Activated CD8-positive, alpha-beta memory T cell treated with anti-CD3 and anti-CD28 coated beads, Interleukin-2, amount 10 ng/mL, durations not matched to agents 7 days and 5 days (primary cell): ENCODE measurements at places on chromosomes 2 and 18.

GRCh38 chr2:62227386-62228075 is 31.6 kb downstream of the B3GNT2 start:
- DNase-seq = no peak

DNA sequence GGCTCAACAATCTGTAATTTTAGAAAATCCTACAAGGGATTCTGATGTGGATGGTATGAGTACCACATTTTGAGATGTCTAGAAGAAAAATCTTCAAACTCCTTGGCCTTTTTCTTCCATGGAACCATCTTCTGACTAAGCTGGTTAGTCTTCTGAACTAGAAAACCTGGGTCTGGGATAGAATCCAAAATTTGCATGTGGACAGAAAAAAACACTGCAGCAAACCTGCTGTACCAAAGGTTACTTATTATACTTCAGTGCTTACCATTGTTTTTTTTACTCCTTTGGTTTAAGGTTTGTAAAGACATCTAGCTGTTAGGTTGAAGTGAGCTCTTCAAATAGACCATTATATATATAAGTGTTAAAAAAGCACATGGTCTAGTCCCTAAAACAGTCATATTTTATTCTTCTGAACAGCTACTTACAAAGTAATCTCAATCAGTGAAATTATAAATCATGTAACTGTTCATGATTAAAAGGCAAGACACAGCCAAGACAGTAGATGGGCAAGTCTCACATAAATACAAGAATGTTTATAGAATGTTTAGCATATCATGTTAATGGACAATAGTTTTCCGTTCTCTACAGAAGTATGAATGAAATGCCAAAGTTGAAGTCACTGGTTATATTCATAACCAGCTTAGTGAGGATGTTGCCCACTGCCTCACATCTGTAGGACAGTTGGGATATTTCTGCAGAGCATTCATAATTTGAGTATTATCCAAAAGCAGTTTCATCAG is 85.5 kb downstream of the ORC4 start:
- no peak for DNase-seq

DNA sequence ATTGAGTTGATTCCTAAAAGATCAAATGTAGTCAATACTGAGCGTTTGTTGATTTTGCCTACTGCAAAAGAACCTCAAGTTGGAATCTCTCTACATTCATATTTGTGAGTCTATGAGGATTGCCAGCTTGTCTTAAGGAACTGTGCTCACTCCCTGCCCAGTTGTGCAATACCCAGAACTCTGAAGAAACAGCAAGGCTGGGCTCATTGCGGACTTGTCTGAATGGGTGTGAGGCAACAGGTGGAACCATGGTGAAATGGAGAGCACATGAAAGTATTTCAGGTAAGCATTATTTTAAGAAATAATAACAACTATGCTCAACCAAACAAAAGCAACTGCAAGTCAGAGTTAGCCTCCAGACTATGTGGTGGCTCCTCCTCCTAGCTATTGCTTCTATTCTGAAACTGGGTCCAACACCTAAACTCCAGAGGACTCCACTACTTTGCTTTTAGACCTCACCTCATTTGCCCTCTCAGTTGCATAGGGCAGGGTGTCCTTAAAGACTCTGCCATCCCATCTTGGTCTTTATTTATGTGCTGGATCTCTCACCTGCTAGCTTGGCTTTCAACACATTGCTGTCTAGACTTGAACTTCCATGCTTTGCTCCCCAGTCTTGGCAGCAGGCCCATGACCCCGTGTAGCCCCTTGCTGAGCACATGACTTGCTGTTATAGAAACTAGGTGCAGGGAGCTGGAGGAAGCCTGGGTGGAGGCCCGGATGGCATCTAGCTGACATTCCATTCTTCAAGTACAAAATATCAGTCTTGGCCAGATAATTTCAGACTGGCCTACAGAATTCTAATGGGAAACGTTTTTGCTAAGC is 94.8 kb upstream of the ARL5A start:
- no peak for DNase-seq

- no peak for DNase-seq
These were observed 179.8 kb upstream of the RBBP8 start for GRCh38 chr18:22753130-22753831.

DNA sequence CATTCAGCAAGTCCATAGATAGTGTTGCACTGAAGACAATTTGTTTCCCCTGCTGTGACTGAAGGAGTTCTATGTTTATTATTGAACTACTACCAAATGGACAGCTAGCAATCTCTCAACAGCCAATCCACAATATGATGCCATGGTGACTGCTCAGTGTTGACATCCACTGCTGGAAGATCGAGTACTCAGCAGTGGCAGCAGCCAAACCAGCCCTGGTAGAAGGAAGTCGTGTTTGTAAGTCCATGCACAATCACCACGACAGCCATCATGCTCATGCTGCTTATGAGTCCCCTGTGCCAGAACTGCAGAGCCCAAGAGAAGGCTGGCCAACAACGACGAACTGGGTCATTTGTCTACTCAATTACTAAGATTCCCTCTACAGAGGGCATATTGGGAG is 66.4 kb downstream of the OSR1 start:
- no peak for DNase-seq

DNA sequence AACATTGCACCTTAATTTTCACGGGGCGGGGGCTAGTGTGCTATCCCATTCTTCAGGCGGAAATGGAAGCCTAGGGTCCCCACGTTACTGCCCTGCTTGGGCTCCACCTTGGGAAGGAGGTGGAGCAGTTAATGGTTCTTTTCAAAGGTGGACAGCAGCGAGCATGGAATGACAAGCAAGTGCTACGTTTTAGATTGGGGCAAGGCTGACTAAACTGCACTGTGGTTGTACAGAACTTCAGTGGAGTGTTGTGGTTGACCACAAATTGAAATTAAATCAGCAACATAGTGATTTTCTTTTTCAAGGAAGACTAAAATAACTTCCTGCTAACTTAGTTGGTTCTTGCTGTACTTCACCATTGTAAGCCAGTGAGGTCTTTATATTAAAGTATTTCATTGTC is 47.0 kb downstream of the CHRNA1 start:
- peak; percentile 58 for DNase-seq

DNA sequence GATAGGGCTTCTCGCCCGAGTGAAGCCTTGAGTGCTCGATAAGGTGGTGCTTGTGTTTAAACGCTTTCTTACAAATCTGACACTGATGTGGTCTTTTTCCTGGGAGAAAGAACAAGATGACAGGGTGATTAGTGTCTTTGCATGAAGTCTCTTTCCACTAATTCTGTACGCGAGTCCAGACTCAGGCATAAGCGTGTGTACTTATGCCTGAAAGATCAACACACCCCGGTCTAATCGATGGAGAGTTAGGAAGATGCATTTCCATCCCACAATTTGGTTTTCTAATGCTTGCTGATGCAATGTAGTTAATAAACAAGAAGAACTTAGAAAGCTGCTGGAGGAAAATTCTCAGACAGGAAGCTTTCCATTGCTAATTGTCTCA is 130.0 kb downstream of the ZEB2 start:
- no peak for DNase-seq

GRCh38 chr2:48768669-48769068 is 13.1 kb upstream of the LHCGR start:
- DNase-seq = no peak

GRCh38 chr2:223868005-223868404 is 30.6 kb upstream of the AP1S3 start:
- no peak for DNase-seq

- DNase-seq = no peak
These were observed 94.0 kb downstream of the PLA2R1 start for GRCh38 chr2:159968279-159968900.

DNA sequence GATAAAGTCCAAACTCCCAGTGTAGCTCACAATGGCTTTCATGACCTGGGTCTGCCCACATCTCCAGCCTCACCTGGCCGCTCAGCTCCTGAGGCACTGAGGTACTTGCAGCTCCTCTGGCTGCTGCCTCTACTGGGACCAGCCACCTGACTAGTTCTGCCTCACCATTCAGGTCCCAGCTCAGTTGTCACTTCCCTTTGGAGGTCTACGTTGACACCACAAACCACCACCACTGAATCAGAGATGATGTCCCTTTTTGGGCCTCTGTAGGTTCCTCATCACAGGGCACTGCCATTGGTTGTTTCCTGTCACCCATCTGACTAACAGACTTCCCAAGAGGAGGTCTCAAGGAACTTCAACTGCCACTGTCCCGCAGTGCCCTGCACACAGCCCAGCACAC is 21.2 kb downstream of the SPP2 start:
- peak; percentile 79 for DNase-seq

- DNase-seq = no peak
These were observed 24.2 kb downstream of the CNRIP1 start for GRCh38 chr2:68295516-68295915.

GRCh38 chr2:196172951-196173350 is 1.6 kb upstream of the STK17B start:
- peak; percentile 42 for DNase-seq

- DNase-seq = no peak
These were observed 10.8 kb downstream of the DUSP19 start for GRCh38 chr2:183089192-183089851.

DNA sequence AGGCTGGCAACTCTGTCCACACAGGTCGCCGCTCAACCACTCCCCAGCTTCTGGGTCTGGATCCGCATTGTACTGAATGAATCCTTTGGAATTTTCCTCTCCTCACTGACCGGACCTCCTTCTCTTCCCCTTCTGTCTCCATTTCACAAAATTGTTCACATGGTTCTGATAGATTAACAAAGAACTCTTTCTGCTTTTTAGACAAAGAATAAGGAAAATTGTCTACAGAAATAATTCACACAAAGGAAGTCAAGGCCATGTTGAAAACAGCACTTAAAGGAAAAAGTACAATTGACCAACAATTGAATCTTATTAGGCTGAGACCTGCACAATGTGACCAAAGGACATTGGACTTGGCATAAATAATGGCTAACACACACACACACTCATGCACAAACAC is 73.6 kb upstream of the GLI2 start:
- no peak for DNase-seq

DNA sequence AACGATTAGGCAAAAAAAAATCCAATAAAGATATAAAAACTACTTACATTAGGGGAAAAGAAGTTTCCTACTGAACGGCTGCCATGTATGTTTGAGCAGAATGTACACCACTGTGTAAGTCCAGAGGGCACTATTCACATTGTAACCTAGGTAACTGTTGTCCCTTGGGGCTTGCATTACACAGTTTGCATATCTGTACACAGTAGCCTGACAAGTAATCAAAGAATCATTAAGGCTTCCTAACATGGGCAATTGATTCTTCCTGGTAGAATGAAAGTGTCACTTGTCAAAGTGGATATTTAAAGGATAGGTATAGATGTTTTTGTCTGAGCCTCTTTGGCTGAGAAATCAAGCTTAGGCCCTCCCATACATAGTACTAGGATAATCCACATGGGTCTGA is 39.1 kb downstream of the PLEK start:
- DNase-seq = no peak

DNA sequence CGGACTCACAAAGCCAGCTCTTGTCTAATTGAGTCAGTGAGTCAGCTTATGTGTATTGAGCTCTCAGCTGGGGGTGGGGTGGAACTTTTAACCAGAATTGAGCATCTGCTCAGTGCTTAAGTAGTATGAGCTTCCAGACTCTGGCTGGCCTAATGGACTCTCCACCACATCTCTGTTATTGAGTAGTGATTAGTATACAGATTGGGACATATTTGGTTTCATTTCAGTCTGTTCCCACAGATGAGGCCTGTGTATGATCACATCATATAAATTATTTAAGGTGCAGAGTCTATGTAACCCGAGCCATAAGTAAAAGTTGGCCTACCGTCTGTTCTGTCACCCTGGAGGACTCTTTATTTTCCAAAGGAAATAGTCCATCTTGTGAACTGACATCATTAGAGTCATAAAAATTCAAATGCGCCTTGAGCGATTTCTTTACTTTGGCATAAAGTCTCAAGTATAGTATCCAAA is 152.1 kb downstream of the THSD7B start:
- DNase-seq = no peak

DNA sequence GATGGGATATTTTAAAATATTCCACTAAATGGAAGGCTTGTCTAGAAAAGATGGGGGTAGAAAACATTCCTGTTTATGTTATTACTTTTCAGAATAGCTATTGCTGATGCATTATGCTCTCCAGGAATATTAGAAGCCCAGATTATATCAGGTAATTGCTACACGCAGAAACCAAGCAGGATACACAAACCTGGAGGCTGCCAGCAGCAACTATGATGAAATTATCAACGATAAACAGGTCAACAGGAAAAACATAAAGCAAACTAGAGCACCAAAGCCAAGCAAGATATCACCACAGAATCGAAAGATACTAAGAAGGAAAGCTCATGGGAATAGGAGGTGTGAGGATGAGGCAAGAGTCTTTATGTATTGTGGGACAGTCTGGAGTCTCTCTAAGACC is 113.2 kb upstream of the SPATS2L start:
- no peak for DNase-seq

DNA sequence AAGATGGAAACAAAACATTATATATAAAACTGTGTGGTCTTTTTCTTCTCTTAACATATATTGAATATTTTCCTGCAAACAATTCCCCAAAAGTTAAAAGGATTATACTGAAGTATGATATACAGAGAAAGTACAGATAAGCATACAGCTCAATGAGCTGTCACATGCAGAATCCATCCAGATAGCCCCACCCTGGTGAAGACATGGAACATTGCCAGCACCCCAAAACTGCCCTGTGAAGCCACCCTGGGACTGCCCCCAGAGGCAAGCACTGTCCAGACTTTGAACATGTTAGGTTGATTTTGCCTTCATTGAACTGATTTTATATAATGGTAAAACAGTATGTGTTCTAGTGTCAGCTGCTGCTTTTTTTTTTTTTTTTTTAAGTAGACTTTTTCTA is 112.3 kb upstream of the IL1R2 start:
- no peak for DNase-seq

DNA sequence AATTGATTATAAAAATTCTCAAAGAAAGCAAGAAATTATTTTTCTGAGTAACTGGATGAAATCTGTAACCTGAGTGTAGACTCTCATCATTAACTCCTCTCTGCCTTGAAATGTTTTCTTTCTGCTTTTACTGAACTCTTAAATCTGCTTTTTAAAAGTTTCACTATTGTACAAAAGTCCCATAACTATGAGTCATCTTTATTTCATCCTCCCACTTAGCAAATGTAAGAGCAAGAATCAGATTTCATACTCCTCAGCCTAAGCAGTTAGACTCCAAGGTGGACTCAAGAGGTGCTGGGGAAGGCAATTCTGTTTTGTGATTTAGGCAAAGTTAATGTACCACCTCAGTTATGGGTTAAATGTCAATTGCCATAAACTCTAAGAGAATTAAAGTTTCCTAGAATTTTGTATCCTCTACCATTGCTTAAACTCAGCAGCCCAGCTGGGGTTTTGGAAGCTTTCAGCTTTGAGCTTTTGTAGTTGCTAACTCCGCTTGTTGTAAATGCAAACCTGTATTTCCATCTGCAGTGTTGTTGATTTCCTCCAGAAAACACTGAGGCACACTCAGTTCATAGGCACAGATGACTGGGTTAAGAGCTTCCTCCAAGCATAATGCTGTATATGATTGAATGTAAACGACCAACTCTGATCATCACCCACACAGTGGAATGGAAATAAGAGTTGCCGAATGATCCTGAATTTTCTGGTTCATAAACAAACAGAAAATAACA is 268.8 kb downstream of the ARHGAP15 start:
- DNase-seq = no peak
